ENCODE measurements at places on chromosomes 5 and 9.

- no peak for DNase-seq
Measured at GRCh38 chr9:127537792-127538191, 74.3 kb upstream of the STXBP1 start.

- DNase-seq, result no peak
Measured at GRCh38 chr5:126811515-126812198, 34.7 kb downstream of the LMNB1 start.

- DNase-seq, result no peak
Measured at GRCh38 chr9:131980267-131981016, 99.2 kb downstream of the MED27 start.

- DNase-seq, result no peak
Measured at GRCh38 chr5:113179156-113179555, 202.6 kb downstream of the DCP2 start.

DNA sequence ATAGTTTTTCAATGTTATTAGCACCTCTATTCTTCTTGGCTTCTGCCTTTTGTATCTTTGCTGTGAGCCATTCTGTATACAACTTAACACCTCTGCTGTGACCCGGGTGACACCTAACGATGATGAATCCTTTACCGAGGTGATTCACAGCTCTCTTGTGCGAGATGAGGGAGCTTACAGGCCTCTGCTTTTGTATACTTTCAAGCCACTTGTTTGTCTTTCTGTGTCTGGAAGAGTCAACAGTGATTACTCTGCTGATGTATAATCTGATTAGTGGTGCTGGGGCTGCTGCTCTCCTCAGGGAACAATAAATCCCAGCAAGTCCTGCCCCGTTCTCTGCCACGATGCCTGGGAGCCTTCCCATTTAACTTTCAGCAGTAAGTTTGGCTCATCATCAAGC is 442.9 kb upstream of the SGCD start:
- no peak for DNase-seq

GRCh38 chr5:60024104-60024503 is 130.6 kb upstream of the PDE4D start:
- no peak for DNase-seq

GRCh38 chr9:98993570-98993945 is 49.9 kb downstream of the COL15A1 start:
- DNase-seq, result no peak

- no peak for DNase-seq
Measured at GRCh38 chr5:179700401-179700918, 1.7 kb downstream of the CANX start.

DNA sequence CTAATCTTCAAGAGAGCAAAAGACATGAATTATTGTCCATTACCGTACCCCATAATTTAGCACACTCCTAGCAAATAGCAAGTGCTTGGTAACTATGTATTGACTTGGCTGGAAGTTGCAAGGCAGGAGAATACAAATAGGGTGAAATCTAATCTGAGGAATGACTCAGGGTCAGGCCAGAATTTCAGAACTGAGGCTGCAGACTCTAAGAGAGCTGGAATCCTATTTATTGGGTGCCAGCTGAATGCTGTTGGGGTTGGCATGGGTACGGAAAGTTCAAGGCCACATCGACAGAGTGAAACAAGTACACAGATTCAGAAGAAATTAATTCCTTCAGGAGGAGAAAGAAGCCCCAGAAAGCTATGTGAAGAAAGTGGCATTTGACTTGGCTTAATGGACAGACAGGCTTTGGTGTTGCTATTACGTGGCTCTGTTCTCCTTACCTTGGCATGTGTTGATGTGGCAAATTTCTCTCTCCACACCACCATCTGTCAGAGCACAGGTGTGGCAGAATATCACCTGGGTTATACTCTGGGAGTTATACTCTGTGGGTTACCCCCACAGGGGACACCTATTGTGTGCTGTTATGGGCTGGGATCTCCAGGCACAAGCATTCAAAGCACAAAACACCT is 20.9 kb upstream of the ASTN2 start:
- no peak for DNase-seq

- no peak for DNase-seq
Measured at GRCh38 chr5:147458581-147458980, 51.3 kb downstream of the DPYSL3 start.

- DNase-seq, result no peak
Measured at GRCh38 chr5:38825494-38825893, 20.3 kb upstream of the OSMR start.

- DNase-seq, result peak; percentile 63
Measured at GRCh38 chr9:134629061-134629585, 12.5 kb upstream of the COL5A1 start.

GRCh38 chr5:33433303-33434240 is 7.2 kb upstream of the TARS1 start:
- no peak for DNase-seq

GRCh38 chr5:39194466-39195136 is 24.8 kb downstream of the FYB1 start:
- DNase-seq, result no peak

DNA sequence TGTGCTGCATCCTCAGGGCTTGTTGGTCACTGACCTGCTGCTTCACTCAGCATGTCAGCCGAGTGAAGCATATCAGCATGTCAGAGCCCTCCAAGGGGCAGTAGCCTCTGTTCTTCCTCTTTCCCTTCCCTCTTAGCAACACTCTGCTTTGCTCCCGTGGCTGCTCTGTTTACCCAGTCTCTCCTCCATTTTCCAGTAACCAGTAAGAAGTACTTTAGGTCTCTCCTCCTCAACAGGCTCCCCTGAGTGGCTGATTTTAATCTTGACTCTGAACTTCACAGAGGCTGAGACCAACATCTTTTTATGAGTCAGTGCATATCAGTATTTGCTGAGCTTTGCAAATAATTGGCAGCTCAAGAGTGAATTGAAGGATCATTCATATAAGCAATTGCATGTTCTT is 18.6 kb upstream of the ADRB2 start:
- DNase-seq, result no peak

- DNase-seq, result no peak
Measured at GRCh38 chr9:115939065-115939765, 214.4 kb upstream of the PAPPA start.

DNA sequence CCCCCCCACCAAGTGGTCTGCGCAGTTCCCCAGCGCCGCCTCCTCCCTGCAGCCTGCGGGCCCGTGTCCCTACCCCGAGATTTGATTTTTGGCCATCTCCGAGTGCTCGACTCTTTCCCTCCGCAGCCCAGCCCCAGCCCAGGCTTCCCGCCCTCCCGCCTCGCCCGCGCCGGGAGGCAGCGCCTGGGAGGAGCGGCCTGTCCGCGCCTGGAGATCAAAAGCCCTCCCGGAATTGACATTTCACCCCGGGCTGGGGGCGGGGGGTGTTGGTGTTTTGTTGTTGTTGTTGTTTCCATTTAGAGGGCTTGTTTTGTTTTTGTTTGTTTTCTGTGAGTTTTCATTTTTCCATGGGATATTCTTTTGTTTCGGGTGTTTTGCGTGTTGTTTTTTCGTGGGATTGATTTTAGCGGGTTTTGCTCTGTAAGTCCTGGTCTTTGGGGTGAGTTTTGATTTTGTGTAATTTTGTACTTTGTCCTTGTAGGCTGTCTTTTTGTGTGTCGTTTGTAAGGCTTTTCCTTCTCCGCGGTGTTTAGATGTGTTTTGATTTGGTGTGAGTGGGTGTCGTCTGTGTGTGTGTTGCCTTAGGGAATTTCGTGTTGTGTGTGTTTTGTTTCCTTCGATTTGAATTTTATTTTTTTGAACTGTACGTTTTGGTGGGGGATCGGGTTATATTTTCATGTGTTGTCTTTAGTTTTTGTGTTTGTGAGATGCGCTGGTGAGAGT is 1.7 kb upstream of the PAX5 start:
- no peak for DNase-seq
